ENCODE measurements at places on chromosomes 1 and 21.

- no peak for DNase-seq
These were observed 77.7 kb downstream of the LRRC8C start for GRCh38 chr1:89710498-89711139.

GRCh38 chr1:31133368-31133767, 67.9 kb upstream of the PUM1 start:
- no peak for DNase-seq

- DNase-seq, result no peak
These were observed 1.4 kb downstream of the NUCKS1 start for GRCh38 chr1:205748403-205749233.

DNA sequence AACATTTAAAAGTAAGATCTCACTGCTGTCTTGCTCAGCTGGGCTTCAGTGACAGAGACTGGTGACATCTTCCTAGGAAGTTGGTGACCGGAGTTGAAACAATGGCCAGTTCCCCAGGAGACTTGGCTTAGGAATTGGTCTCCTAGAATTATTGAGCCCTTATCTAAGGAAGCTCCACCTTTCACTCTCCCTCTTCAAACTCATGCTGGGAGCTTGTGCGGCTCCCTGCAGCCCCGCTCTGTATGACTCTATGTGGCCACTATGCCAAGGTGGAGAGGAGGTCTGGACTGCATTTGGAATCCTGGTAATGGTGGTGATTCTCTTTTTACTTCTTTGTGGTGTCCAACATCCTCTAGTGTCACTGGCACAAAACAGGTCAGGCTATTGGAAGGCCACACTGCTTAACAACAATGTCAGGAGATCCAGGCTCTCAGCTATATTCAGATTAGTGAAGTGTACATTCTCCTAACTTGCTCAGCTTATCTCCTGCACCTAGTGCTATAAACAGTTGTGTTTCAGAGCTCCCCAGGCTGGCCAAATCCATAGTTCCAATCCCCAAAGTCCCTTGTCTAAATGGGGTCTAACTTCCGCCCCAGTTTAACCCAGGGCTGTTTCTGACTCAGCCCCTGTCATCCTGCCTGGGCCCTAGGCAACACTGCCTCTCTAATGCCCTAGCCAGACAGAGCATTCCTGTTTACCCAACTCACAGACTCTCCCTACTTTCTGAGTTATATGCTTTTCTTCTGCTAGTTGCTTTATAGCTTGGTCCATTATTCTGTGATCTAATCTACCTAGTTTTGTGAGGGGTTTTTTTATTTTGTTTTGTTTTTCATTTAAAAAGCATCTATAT, 18.3 kb downstream of the ATP2B4 start:
- DNase-seq, result no peak

- DNase-seq, result no peak
These were observed 136.8 kb downstream of the FOXD2 start for GRCh38 chr1:47574451-47575165.

GRCh38 chr1:235331401-235331800, 3.0 kb downstream of the GGPS1 start:
- no peak for DNase-seq

DNA sequence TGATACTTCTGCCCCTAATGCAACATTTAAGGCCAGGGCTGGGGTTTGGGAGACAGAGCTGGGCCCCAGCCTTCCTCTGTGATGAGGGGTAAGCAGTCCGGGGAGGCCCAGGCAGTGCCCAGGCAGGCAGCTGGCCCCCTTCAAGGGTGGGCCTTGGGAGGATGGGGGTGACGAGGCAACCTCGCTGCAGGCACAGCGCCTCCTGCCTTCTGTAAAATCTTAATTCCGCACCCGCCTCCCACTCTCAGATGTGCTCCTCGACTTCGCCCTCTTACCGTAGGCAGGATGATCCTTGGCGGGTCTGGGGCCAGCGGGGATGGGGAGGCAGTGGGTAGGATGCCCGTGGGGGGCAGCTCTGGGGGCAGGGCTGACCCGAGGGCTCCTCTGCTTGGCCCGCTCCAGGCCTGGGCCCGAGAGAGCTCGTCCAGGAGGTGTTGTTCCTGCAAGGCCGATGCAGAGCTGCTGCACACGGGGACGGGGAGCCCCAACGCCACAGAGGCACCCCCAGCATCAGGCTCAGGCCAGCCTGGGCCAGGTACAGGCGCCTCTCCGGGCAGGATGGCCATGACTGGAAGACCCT, 9.1 kb downstream of the C21orf58 start:
- DNase-seq, result no peak

- DNase-seq, result no peak
These were observed 207.0 kb downstream of the TTLL7 start for GRCh38 chr1:83791821-83792437.

DNA sequence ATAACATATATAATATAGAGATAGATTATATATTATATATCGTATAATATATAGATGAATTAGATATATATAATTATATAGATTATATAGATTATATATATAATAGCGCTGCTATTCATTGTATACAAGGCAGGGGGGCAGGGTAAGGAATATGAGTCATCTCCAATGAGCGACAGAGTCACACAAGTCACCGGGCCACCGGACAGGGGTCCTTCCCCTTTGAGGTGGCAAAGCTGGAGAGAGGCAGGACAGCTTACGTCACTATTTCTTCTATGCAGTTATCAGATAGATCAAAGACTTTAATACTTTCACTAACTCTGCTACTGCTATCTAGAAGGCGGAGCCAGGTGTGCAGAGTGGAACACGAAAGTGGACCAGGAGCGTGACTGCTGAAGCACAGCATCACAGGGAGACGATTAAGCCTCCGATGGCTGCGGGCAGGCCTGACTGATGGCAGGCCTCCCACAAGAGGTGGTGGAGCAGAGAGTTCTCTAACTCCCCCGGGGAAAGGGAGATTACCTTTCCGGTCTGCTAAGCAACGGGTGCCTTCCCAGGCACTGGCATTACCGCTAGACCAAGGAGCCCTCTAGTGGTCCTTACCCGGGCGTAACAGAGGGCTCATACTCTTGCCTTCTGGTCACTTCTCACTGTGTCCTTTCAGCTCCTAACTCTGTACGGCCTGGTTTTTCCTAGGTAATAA, 2154.7 kb downstream of the MRPL39 start:
- DNase-seq, result no peak

DNA sequence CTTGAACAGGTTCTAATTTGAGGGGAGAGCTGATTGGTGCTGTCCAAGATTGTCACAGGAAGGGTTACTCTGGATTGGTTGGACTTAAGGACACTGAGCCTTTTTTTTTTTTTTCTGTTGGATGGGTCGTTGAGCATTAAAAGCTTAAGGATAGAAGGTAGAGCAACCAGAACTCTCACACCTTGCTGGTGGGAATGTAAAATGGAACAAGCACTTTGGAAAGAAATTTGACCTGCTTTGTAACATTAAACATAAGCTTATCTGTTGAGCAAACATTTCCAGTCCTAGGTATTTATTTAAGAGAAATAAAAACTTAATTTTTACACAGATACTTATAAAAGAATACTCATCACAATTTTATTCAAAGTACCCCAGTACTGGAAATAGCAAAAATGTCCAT, 29.8 kb upstream of the PLA2G2A start:
- DNase-seq, result no peak

Data from stimulated activated CD8-positive, alpha-beta memory T cell treated with anti-CD3 and anti-CD28 coated beads, Interleukin-7, amount 100 ng/mL, for 4 hours (primary cell).